Vein endothelial cell (primary cell): ENCODE measurements at places on chromosomes 4 and X. TPM values are rescaled to one million over a fixed set of nuclear protein-coding genes. Genes with fewer than 3 reads are reported as not detected.

The FUNDC2 gene
- total RNA-seq, result 54.0 and 64.3 TPM in 2 replicates

The KCTD8 gene
- 2.8 and 2.9 TPM in 2 replicates for total RNA-seq

The DMD gene
- 4.7 and 14.7 TPM in 2 replicates for total RNA-seq

The TMEM255A gene
- not detected in 2 replicates for total RNA-seq

The FRAS1 gene
- 0.65 and 3.3 TPM in 2 replicates for total RNA-seq

The WAS gene
- total RNA-seq, result 0.33 TPM in 1 of 2 replicates, not detected in the other

The VCX3A gene
- not detected in 2 replicates for total RNA-seq

The PRKG2 gene
- total RNA-seq, result under 0.01 TPM in 1 of 2 replicates, not detected in the other

The SFRP2 gene
- not detected in 2 replicates for total RNA-seq

The ELF4 gene
- total RNA-seq, result 28.8 and 31.4 TPM in 2 replicates

The REPS2 gene
- 1.6 and 3.2 TPM in 2 replicates for total RNA-seq

The CENPVL2 gene
- total RNA-seq, result not detected in 2 replicates
